Left colon (tissue), 2 donors: ENCODE measurements at places on chromosomes 16 and 17. TPM values are rescaled to one million over a fixed set of nuclear protein-coding genes. Genes with fewer than 3 reads are reported as not detected.

Gene AANAT
- not detected for total RNA-seq

GRCh38 chr17:68288375-68288774, 2.6 kb downstream of the SLC16A6 start:
- DNase-seq: no peak

Gene OTOA
- total RNA-seq: not detected

DNA sequence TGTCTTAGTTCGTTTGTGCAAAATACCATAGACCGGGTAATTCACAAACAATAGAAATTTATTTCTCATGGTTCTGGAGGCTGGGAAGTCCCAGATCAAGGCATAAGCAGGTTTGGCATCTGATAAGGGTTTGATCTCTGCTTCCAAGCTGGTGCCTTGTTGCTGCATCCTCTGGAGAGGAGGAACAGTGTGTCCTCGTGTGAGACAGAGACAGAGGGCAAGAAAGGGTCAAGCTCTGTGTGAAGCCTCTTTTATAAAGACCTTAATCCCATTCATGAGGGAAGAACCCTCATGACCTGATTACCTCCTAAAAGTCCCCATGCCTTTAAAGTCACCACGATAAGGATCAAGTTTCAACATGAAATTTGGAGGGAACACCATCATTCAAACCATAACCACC, 55.8 kb upstream of the TANC2 start:
- no peak for DNase-seq

DNA sequence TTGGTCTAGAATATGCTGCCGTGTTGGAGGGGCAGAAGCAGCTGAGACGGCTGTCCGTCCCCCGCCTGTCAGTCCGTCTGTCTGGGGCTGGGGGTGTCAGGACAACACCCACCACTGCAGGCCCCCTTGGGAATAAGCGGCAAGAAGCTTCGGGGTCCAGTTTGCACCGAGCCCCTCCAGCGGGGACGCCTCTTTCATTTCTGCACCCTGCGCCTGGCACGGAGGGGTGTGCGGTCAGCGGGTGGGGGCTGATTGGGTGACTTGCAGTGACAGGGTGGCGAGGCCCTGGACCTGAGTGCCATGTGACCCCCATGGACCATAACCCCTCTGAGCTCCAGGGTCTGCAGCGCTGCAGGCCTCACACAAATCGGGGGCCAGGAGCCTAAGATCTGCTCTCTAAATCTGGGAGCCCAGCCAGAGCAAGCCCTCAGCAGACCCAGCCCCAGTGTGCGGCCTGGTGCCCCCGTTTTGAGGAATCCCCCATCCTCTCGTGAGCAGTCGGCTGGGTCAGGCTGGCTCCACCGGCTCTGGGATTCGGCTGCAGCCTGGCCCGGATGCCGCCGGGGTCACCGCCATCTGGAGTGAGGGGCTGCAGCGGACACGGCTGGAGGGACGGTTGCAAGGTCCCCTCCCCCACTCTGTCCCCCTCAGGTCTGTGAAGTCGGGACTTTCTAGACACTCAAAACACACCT, 8.3 kb downstream of the CBFA2T3 start:
- no peak for DNase-seq

- DNase-seq: peak; percentile 61
Observed at GRCh38 chr16:57341441-57342303, 16.9 kb upstream of the CCL22 start.

GRCh38 chr17:75878174-75878998, at the start of gene TRIM47:
TRIM47 (minus strand) TSS chr17:75878581; CDS start chr17:75878548, 33 bp downstream.
- peak; percentile 74 for DNase-seq

DNA sequence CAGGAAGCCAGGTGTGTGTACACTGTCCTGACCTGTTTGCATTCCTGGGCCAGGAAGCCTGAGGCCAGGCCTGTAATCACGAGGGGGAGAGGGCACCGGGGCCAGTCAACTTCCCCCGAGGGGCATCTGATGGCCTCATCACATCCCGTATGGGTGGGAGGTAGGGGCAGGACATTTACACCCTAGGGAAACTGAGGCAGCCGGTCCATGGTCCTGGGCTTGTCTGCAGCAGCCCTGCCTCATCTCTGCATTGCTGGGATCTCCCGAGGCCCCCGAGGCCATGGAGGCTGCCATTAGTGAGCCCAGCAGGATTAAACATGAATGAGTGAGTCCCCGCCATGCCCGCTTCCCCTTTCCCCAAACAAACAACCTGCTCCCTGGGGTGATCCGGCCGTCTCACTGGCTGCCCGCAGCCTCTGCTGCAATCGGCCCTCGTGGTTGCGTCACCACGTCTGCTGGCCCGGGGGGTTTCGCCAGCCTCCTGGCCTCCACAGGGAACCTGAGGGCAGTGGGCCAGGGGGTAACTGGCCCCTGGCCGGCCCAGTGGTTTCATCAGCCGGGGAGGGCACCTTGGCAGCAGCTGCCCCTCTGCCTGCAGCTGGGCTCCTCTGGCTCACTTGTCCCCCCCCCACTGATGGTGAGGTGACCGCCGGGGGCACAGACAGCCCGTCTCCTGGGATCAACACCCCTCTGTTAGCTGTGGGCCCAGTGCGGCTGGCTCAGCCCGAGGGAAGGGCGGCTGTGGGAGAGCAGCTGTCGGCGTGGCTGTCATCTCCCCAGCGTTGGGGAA, 88.3 kb upstream of the GSE1 start:
- no peak for DNase-seq

DNA sequence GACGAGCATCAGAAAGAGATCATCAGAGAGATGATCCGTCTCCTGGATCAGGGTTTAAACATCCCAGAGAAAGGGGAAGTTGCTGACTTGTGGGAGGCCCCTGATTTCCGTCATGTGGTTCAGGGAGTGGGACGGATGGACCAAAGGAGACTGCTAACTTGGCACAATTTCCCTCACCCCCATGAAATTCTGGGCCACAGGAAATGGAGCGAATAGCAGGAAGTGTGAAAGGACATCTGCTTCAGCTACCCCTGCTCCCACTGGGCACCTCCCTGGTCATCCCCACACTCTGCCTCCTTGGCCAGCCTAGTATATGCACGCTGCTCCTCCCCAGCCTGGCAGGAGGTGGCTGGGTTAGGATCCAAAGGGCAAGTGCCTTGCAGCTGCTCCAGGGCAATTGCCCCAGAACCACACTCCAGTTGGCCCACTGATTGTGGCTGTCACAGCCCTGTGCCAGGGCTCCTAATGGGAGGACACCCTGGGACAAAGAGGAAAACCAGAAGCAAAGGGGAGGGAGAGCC, 1.3 kb downstream of the ARRB2 start:
- peak; percentile 81 for DNase-seq

- DNase-seq: no peak
Observed at GRCh38 chr16:27689711-27690110, 139.8 kb downstream of the KATNIP start.

GRCh38 chr16:894841-895240, 75.9 kb downstream of the LMF1 start:
- no peak for DNase-seq

- no peak for DNase-seq
Observed at GRCh38 chr17:17079761-17080160, 37.5 kb downstream of the MPRIP start.

- DNase-seq: no peak
Observed at GRCh38 chr17:43741636-43742035, 17.0 kb downstream of the SOST start.

Gene MYOCD
- 18.2 TPM for total RNA-seq

Gene CDK3
- 10.1 TPM for total RNA-seq

DNA sequence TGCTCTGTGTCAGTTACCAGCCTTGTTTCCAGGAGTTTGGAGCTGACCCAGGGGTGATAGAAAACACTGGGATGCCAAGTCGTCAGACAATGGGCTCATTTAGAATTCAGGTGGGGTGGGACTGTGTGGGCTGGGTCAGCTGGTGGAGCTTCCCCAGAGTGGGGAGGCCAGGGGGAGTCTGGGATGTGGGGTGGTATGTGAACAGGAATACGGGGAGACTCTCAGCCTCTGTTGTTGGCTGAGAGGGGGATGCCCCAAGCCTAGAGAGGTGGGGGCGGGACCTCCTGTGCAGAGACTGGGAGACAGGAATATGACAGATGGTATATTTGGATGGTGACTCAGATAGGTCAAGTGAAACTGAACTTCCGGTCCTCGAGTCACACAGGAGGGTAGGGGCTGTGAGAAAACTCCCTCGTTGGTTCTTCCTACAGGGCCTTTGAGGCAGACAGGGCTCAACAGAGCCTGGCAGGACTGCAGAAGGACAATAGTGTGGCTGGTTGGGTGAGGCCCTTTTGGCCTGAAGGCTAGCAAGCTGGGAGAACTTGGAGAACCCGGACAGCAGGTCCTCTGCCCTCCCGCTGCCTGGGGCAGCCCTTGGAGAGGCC, 23.7 kb downstream of the CDH1 start:
- DNase-seq: no peak

Gene SKAP1
- total RNA-seq: 2.5 TPM

Gene ARMC5
- total RNA-seq: 8.5 TPM

DNA sequence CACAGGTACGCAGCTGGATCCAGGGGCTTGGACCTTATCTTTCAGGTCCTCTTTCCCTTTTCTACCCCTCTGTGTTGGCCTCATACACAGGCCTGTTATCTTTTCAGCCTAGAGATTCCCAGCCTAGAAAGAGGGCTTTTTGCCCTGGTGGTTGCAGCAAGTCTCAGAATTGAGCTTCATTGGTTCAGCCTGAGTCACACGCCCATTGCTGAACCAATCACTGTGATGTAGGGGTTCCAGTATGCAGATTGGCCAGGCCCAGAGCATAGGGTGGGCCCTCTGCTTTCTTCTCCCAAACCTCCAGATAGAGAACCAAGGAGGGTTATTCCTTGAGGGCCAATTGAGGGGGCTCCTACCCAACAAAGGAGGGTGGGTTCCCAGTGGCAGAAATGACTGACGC, 32.8 kb downstream of the GPT2 start:
- no peak for DNase-seq

GRCh38 chr17:40794466-40794865, 5.3 kb downstream of the KRT28 start:
- DNase-seq: no peak

- no peak for DNase-seq
Observed at GRCh38 chr17:50316016-50316587, 29.8 kb upstream of the XYLT2 start.

Gene AHSP
- not detected for total RNA-seq

Gene ATP5PD
- 310 TPM for total RNA-seq

Gene NOL3
- total RNA-seq: 30.2 TPM

DNA sequence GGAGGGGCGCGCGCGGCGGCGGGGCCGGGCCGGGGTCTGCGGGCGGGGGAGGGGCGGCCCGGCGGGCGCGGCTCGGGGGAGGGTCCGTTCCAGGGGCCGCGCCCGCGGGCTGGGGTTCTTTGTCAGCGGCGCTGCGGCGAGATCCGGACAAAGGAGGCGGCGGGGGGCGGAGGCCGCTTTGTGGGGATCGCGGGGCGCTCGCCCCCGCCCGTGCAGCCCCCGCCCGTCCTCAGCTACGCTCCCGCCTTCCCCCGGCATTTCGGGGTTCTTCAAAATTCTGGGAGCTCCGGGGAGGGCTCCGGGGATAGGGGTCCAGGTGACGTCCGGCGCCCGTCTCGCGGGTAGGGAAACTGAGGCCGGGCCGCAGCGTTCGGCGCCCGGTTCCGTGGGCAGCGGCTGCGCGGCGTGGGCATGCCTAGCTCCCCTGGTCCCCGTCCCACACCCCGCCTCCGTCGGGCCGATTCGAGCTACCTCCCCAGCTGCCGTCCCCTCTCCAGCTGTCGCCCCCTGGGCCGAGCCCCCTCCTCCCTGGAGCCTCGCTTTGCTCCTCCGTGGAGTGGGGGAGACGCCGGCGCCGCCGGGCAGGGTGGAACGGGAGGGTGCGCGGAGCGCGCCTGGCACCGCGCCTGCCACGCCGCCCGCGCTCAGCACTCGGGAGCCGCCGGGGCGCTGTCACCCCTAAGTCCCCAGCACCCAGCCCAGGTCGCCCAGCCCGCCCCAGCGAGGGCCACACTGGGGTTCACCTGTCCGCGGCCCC, 546 bp downstream of the SNN start:
- no peak for DNase-seq

DNA sequence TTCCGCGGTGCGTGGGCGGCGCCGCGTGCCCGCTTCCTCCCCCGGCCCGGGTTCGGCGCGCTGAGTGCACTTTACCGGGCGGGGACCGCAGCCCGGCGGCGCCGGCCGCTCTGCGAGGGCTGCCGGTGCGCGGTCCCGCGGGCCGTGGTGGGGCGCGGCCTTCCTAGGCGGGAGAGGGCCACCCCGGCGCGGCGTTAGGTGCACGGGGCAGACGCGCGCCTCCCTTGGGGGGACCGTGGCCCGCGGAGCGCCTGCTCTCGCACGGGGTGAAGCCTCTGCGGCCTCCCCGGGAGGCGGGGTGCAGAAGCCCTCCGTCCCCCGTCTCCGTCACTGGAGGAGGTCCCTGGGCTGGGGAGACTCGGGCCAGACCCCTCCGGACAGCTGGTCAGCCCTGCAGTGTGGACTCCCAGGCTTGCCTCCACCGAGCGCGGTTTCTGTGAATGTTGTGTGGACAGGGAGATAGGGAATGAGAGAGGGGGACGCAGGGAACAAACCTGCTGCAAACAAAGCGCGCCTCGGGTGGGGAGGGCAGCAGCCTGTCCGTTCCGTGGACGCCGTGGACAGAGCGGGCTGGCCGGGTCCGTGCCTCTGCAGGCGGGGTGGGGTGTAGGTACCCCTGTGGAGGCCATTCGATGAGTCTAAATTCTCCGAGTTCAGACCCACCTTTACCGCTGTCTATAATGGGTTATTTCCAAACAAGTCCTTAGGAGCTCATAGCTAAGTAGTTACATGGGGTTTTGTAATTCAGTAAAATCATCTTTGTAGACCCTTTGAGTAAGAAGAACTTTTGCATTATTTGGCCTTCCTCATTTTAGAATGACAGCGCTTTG, 721 bp downstream of the TBCD start:
- DNase-seq: peak; percentile 63

GRCh38 chr17:67164302-67164701, 80.7 kb downstream of the HELZ start:
- no peak for DNase-seq
